ENCODE measurements at places on chromosomes 1 and 21.

GRCh38 chr1:85692730-85693314, 15.4 kb downstream of the ZNHIT6 start:
- DNase-seq, result no peak

- DNase-seq, result no peak
These were observed 22.4 kb upstream of the HMGB4 start for GRCh38 chr1:33841494-33841893.

DNA sequence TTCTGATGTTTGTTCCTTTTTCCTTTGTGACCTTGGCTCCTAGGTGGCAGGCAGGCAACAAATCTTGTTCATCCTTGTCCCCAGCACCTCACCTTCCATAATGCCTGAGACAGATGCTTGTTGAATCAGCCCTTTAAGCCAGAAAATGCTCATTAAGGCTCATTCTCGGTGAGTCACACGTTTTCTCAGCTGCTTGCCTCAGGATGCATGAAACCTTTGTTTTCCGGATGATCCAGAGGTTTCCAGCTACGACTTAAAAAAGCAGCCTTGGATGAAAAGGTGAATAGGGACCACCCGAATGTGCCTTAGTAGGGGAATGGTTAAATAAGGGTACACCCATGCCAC, 4.6 kb upstream of the ATP13A2 start:
- no peak for DNase-seq

- no peak for DNase-seq
These were observed 55.9 kb downstream of the MT1HL1 start for GRCh38 chr1:236948381-236948780.

DNA sequence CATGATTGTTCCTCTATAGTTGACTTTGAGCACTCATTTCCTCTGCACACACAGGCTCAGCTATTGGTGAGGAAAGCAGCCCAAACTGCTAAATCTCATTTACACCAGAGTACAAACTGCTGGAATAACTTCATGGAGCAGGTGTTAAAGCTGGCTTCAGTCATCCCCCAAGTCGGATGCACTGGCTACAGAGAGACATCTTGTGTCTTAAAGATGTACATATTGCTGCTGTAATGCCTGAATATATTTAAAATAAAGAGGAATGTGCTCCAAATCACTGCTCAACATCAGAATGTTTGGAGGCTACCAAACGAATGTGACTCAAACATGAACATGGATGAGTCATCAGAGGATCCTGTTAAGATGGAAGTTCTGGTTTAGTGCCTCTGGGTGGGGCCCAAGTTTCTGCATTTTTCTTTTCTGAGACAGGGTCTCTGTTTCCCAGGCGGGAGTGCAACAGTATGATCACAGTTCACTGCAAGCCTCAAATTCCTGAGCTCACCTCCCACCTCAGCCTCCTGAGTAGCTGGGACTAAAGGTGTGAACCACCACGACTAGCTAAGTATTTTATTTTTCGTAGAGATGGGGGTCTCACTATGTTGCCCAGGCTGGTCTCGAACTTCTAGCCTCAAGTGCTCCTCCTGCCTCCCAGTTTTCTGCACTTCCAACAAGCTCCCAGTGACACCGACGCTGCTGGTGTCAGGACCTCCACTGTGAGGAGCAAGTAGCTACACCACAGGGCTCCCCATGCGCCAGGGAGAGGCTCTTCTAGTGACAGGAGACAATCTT, 79.0 kb upstream of the KRTAP19-8 start:
- DNase-seq, result no peak

DNA sequence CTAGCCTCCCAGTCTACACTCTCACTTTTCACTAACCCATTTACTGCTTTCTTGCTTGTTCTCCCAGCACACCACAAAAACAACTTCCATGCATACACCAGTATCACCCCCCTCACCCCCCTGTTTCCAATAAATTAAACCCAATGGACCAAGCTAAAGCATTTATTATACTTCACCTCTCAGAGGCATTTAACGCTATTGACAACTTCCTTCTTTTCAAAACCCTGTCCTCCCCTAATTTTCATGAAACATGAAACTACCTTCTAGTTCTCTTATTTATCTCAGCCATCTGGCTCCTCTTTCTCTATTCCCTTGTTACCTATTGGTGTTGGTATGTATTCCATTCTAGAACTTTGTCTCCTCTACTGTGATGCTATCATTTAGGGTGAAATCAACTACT, 32.3 kb downstream of the PTPRC start:
- no peak for DNase-seq

DNA sequence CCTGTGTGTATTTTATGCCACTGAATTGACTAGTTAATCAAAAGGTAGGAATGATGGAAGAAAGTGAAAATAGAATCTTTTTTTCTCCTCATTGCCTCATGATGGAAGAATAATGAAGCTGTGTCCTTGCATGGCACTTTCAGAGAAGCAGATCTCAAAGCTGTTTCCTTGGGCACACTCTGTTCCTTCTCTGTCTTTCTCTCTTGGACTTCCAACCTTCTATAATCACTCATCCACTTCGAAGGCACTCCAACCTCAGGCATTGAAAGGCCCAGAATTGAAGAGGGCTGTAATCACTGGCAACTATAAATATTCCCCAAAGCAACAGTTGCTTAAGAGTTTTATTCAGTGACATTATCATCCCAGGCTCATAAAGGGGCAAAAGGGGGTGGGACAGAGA, 31.1 kb upstream of the DNASE2B start:
- no peak for DNase-seq

- DNase-seq, result no peak
These were observed 350.5 kb upstream of the PRMT6 start for GRCh38 chr1:106705971-106706370.

DNA sequence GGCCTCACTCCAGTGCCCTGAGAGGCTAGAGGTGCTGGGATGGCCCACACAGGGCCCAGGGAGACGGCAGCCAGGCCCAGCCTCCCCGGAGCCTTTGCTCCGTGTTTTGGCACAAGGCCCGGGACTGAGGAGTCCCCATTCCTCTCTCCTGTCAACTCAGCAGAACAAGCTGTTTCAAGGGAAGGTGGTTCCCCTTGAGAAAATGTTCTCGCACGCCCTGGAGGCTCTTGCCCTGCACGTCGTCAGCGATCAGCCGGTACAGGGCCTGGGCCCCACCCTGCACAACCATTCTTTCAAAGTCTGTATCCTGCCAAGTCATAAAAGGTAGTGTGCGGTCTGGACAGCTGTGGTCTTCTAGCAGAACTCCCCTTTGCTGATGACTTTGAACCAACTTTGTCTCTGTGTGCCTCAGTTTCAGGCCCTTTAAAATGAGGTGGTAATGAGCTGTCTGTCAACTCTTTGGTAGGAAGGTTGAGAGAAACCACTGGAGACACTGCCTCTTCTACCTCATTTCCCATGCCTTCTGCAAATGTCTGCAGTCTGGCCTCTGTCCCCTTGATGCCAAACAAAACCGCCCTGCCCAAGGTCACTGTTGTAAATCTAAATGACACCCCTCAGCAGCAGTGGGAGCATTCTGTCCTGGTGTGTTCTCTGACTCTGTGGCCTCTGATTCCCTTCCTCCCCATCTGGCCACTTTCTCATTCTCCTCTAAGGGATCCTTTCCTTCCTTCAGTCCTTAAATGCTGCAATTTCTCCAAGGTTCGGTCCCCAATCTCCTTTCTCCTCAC, 138.6 kb upstream of the JUN start:
- peak; percentile 53 for DNase-seq

DNA sequence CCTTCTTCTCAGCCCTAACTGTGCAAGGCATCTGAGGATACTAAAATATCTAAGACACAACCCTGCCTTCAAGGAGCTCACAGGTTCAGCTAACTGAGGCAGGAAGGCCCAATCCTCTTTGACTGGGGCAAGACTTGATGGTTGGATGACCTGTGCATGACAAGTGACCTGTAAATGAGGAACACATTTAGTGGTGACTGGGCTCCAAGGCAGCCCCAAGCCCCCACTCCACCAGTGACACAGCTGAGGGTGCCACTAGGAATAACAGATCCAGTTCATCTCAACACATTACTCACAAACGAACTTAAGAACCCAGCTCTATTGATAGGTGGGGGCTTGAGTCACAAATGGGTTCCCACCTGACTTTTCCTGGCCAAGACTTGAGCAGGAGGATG, 244.7 kb upstream of the IRF2BP2 start:
- DNase-seq, result no peak

DNA sequence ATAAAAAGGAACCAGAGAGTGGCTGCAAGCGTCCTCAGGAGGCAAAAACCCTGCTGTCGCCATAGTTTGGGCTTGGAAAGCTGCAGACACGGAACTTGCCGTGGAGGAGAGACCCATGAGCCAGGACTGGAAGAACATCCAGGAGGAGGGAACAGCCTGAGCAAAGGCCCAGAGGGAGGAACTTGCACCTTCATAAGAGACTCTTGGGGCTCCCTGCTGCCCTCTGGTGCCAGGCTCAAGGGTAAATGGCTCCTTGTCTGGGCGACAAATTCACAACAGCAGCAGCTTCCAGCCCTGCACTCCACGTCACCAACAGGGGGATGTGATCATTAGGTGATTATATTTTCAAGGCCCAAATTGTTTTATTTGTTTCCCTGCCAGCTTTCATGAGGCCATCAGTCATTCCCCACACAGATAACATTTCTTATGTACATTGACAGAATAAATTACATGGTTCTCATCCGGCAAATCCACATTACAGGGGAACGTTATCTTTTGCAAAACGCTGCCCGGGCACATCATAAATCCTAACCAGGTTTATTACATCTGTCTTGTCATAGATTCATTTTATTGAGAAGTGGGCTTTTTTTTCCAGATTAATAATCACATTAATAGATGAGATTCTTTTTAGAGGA, 143.0 kb upstream of the GRIK3 start:
- DNase-seq, result no peak

DNA sequence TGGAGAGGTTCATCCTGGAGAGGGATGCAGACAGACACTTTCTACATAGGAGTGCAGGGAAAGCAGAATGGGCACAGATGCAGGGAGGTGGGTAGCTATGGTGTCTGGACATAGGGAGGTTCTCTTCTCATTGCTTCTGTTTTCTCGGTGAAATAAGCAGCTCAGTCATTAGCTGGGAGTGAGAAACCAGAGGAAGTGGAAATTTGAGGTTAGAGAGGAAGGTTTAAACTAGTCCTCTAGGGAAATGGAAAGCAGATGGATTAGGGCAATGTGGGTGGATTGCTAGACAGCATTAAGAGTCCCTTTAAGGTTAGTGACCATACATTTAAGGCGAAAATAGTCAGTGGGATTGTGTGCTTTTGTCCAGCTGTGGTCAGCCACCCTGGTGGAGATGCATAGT, 39.6 kb downstream of the MPZL1 start:
- no peak for DNase-seq

- no peak for DNase-seq
These were observed 73.8 kb downstream of the BCAR3 start for GRCh38 chr1:93607814-93608186.

DNA sequence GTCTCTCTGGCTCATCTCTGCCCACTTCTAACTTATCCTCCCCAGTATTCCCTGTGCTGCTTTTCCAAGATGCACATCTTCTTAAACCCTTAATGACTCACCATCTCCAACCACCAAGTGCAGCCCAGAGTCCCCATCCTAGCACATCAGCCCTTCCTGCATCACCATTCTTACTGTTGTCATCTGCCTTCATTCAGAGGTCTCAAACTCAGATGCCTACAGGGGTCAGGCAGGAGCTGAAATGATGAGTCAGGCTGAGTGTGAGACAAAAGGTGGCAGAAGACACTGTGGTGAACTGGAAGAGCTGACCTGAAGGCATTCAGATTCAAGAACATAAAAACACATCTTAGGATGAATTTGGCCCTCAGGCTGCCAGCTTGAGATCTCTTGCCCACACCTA, 34.6 kb downstream of the OLFML2B start:
- DNase-seq, result no peak

DNA sequence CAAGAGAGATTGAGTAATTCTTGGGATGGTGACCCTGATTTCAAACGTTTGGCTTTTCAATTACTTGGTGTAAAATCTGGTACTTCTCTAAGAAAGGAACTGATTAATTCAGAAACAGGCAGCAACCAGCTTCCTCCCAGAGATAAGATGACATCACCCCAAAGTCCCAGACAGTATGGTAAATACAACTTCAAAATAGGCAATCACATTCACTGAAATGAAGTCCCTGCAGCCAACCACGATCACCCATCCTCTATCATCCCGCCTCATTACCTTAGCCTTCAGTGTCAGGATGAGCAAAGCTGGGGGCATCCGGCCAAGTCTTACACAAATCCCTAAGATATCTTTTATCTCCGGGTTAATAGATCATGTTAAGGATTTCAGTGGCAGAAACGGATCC, 26.4 kb upstream of the RUNX1 start:
- no peak for DNase-seq

Data from right hindlimb (tissue), 1 donor.